Astrocyte of the cerebellum (primary cell): ENCODE measurements at places on chromosomes 12 and 14.

DNA sequence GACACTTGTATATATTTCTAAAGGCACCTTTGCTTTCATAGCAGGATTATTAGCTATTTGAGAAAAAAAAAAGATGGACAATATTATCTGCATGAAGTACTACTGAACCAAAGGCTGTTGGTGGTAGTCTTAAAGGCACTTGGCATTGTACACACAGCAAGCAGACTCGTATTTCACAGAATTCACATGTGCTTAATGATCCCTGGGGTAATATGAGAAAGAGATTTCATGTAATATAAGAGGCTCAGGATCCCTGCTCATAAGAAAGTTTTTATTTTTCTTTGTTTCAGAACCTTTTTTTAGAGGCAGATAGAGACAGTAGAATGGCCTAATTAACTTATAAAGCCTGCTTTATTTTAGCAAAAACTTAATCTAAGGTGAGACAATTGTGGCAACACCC lies 59.5 kb downstream of the SYNE2 start:
- DNase-seq: no peak

DNA sequence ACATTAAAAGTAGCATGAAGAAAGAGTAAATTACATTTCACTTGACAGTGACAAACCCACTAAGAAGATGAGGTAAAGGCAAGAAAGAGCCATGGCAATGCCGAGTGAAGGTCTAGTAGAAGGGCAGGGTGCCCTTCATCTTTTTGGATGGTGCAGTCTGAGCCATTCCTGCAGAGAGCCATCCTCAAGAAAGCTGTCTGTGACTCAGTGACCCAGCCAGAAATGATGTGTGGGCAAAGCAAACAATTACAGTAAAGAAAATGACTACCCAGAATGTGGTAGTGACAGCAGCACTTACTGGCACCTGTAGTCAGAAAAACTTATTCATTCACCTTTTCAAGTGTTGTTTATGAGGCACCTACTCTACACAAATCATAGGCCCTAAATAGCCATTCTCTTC lies 281.7 kb downstream of the DUSP6 start:
- no peak for DNase-seq

DNA sequence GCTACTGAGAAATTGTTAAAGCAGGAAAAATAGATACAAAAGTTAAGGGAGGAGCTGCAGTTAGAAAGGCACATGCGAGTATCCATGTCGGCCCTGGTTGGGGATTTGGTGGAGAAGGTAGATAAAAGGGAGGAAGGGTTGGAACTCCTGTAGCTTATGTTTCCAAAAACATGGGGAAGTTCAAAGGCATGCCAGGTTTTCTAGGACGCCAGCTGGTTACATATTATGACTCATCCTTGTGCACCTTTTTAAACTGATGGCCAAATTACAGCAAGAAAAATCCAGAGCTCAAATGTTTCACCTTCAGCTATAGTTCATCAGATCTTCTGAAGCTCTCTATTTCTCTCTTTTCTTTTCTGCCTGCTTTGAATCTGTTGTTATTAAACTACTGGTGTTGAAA lies 13.2 kb upstream of the MAP4K5 start:
- DNase-seq: no peak

- no peak for DNase-seq
These were observed 704 bp downstream of the ATP2B1 start for GRCh38 chr12:89707703-89708564.

- DNase-seq: no peak
These were observed 5.2 kb downstream of the CALM1 start for GRCh38 chr14:90402016-90402415.

DNA sequence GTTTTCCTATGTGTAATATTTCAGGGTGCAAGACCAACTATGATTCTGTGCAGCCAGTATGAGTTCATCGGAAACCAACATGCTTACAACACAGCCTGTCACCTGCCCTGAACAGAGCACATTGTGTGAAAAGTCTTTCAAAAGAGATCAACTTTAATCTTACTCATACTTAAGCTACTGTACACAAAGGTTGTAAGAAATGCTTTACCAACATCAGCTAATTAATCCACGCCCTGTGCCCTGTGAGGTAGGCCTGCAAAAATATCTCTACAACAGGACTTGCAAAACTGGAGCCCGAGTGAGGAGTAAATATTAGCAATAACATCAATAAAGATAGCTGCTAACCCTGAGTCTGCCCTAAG lies 15.1 kb downstream of the APPL2 start:
- no peak for DNase-seq

GRCh38 chr14:68135566-68135965 lies 316.0 kb downstream of the RAD51B start:
- DNase-seq: no peak

- DNase-seq: no peak
These were observed 568.7 kb downstream of the MED13L start for GRCh38 chr12:115708801-115709200.

- no peak for DNase-seq
These were observed 15.9 kb downstream of the NCOR2 start for GRCh38 chr12:124551268-124552144.

DNA sequence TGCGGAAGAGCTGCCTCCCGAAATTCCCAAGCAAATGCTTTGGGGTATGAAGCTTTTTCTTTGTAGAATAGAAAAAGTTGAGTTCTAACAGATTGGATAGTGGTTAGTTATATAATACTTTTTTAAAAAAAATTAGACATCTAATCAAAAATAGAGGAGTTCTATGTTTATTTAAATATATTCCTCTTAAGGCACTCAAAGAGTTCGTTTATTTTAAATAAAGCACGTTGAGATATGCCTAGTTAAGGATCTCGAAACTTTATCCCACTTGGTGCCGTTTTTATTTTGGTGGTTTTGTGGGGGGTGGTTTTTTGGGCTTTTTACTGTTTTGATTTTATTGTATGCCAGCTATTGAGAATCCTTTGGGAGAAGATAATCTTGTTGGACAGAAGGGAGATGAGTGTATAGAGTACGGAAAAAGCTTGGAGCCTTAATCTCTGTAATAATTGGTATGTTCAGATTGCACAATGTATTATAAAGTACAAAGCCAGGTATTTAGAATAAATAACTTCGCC lies 10.7 kb upstream of the SNAPC1 start:
- no peak for DNase-seq

DNA sequence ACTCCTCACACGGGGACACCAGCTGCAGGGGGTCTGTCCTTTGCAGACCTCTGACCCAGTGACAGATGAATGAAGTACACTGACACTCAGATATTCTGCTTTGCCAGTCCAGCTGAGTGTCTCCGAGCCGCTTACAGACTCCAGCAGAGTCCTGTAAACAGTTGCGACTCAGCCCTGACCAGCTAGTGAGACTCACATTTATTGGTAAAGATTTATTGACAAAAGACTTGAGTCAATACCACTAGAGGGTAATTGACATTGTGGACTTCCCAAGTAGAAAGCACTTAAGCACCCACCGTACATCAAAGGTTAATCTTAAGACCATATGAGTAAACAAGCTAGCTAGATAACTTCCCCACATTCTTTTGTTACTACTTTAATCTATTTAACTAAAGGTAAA lies 9.8 kb upstream of the FKBP4 start:
- DNase-seq: no peak

DNA sequence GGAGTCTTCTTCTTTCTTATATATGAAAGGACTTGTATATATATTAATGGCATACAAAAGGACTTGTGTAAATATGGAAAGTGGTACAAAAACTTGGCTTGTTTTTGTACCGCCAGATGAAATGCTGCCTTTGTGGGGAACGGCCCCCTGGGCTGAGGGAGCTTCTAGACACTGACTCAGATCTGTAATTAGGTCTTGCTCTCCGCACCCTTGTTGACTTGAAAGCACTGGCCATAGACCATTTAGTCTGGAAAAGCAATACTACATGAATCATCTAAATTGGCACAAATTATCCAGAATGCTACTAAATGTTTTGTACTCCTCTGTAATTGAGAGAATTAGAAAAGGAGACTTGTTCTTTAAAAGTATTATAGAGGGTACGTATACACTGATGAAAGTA lies 399.9 kb upstream of the RGS6 start:
- peak; percentile 76 for DNase-seq

DNA sequence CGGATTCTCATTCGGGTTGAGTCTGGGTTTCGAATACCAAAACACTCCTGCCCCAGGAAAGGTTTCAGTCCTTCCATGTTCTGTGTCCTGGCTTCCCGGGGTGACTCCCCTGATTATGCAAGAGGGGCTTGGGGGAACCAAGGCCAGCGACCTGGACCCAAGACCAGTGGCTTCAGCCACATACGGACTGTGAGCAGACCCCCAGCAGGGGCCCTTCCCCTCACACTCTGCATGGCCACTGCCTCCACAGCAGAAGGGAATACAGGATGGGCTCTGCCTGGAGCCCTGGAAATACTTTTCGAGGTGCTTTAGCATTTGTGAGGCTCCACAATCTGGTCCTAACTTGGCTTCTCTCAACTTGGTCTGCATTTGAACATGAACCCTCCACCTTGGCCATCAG lies 19.1 kb downstream of the HDAC7 start:
- no peak for DNase-seq

GRCh38 chr14:35632271-35632670 lies 98.3 kb downstream of the INSM2 start:
- no peak for DNase-seq

DNA sequence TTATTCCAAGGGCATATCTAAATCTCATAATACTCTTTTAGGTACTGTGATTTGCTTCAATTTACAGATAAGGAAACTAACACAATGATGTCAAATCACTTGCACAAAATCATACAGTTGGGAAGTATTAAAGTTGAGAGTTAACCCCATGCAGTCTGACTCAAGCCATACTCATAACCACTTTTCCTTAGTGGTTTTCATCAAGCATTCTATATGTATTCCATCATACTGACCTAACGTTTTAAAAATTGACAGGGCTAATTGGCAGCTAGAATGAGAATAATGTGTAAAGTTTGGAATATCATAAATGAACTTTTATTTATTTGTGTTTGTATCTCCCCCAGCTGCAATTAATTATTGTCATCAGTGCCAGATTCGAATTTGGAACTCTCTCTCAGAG lies 20.9 kb downstream of the PUS7L start:
- DNase-seq: no peak

DNA sequence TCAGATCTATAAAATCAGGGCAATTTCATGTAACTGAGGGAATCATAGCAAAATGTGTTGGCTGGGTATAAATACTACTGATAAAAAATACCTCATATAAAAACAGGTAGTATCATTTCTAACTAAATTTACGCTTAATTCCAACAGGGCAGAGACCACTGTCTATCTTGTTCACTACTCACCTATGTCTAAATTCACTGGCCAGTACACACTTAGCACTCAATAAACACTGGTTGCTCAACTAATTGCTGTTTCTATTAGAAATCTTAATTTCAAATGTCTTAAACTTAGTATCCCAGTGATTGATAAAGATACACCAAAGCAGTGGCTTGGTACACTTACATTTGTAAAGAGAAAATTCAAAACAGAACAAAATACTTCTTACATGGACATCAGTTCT lies 55.6 kb downstream of the HNRNPC start:
- DNase-seq: no peak

GRCh38 chr12:21248679-21249078 lies 86.0 kb downstream of the SLCO1A2 start:
- DNase-seq: peak; percentile 3

- no peak for DNase-seq
These were observed 3.6 kb downstream of the AMN start for GRCh38 chr14:102926104-102926503.

DNA sequence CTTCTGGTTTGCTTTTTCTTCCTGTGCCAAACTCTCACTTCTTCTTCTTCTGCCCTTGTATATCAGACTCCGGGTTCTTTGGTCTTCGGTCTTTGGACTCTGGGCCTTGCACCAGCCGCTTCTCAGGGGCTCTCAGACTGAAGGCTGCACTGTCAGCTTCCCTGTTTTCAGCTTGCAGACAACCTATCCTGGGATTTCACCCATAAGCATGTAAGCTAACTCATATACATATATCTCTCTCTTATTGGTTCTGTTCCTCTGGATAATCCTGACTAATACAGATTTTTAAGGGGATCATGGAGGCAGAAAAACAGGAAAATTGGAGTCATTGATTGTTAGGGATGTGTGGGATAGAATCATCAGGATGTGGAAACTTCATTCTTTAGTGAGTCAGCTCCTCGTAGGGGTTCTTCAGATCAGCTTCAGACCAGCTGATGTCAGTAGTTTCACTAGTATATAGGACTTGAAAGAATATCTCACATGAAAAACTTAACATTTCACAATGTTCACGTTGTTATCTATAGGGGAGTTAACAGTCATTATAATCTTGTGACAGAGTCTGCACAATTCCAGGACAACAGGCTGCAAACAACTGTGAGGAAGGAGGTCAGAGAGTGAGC lies 102.9 kb downstream of the RASSF9 start:
- DNase-seq: no peak

GRCh38 chr12:27751386-27752047 lies 28.5 kb upstream of the KLHL42 start:
- no peak for DNase-seq

DNA sequence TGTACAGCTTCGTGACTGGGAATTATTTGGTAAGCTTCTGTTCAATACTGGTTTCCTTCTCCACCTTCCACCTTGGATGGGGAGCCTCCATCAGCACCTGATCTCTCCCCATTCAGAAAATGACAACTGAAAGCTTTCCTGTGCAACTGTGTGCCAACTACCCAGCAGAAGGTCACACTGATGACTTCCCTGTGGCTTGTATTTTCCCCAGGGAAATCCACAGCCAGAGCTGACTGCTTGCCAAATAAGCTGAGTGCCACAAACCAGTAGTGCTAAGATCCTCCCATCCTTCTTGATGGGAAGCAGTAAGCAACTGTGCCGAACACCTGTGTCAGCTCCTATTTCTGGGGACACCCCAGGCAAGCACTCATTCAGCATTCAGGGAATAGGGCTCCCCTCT lies 257.2 kb upstream of the SOX5 start:
- no peak for DNase-seq
